CD4-positive, alpha-beta T cell treated with Interferon alpha-2 for 1 hour (primary cell): ENCODE measurements at places on chromosomes 3 and 15.

GRCh38 chr3:107201146-107201545 is 176.1 kb upstream of the CCDC54 start:
- DNase-seq: no peak

DNA sequence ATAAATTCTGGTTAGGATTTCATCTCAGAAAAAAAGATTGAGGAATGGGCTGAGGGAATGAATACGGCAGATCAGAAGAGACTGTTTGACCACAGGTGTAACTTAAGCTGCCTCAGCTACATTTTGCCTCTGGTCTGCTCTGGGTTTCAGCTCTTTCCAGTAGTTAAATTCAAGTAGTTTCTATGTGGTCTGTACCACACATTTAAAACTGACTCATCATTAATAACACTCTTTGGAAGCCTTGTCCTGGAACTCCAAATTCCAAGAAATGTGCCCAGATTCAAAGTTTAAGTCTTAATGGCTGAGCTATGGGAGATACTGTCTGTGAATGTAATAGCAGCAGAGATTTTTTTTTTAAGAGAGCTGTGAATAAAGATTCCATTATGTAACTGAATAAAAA is 133.1 kb upstream of the IGSF10 start:
- DNase-seq: no peak

GRCh38 chr15:89448825-89449224 is 47.6 kb downstream of the RHCG start:
- no peak for DNase-seq

- DNase-seq: no peak
Observed at GRCh38 chr15:57961919-57962318, 103.6 kb downstream of the ALDH1A2 start.

DNA sequence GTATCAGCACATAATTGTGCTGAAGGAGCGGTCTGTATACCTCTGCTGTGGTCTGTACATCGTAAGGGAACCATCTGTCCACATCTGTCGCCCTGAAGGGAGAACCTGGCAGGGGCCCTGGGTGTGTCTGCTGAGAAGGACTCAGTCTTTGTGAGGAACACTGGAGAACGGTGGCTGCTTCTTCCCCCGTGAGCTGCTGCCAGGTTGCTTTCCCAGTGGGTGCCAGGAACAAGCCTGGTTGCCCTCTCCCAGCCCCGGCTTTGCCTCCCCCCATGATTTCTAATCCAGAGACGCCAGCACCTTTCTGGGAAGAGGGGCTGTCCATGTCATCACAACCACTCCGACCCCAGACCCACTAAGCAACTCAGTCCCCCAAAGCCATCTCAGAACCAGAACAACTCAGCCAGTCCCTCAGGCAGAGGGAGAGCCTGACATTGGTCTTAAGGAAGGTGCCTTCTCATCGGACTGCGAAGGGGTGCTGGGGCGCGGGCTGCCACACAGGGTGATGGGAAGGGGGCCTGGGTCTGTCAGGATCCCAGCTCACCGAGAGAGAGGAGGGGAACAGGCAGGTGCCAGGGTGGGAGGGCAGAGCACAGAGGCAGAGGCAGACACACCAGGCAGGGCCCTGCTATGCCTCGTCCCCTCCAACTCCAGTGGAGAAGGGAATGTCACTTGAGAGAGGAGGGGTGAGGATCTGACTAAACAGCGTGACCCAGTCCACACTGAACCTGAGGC is 8.5 kb downstream of the TNK2 start:
- DNase-seq: no peak

DNA sequence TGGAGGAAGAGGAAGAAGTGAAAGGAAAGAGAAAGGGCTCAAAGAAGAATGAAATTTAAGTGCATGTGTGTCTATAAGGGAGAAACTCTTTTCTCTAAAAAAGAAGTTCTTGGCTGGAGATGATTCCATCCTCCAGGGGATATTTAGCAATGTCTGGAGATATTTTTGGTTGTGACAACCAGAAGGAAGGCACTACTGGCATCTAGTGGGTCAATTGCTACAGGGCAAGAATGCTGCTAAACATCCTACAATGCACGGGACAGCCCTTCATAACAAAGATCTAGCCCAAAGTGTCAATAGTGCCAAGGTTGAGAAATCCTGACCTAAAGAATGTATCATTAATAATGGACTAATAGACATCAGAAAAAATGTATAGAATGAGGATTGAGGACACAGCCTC is 57.4 kb upstream of the ST3GAL6 start:
- no peak for DNase-seq

- no peak for DNase-seq
Observed at GRCh38 chr15:60993008-60993407, 236.1 kb downstream of the RORA start.

DNA sequence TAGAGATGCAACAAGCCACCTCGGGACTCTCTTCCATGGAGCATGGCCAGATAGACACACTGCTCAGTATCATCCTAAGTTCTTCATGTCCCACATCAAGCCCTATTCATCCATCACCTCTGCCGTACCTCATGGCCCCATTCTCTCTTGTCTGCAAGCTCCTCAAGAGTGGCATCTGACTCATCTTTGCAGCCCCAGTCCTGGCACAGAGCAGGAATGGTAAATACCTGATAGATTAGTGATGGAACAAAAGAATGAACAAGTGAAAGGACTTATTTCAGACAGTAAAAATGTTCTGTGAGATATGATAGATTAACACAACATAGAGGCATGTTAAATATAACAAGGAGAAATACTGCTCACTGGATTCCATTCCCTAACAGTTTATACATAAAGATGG is 176.4 kb downstream of the ISL2 start:
- no peak for DNase-seq

GRCh38 chr3:172279191-172279640 is 169.0 kb downstream of the GHSR start:
- no peak for DNase-seq

DNA sequence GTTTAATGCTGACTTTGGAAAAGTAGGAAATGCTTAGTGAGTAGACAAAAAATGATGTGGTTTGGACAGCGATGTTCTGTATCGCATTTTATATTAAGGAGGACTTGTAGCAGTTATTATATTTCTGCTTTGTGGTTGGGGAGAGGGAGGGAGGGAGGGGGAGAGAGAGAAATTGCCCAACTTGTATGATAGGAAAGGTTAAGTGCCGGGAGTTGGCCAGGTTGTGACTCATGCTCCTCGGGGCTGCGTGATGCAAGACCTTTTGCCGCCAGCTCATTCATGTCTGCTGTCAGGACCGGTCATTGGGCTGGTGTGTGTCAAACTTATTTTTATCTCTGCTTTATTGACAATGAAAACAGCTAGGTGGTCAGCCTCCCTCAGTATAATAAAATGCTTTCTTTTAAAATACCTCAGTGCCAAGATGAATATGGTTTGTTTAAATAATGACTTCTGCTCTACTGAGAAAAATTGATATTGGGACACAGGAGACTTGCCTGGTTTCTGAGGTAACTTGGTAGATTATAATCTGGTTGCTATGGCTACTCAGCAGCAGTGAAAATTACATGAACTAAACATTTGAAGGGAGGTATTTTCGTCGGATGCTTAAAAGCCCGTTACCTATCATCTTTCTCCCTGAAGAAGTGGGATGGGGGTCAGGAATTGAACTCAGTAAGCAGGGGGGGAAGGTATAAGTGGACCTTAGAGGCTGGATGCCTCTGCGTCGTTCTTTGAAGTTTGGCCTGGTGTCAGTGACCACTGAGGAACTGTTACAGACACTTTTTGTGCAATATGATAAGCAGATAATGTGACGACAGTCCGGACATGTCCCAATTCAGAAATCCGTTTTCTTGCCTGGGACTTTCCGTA is 90.7 kb downstream of the FNDC3B start:
- DNase-seq: peak; percentile 87

DNA sequence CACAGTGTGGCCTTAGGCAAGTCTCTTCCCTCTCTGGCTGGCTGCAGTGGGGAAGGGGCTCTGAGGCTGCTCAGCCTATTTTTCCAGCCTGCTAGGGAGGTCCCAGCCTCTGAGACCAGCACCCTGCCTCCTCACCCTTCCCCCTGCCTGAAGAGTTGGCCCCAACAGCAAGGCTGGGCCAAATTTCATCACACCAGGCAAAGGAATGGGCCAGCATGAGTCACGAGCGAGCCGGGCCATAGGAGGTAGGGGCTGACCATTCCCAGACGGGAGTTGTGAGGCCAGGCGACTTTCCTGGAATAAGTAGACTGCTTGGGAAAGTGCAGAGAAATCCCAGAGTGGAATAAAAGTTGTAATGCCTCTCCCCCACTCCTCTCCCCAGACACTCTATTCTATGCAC is 5.7 kb upstream of the FBLN2 start:
- no peak for DNase-seq

DNA sequence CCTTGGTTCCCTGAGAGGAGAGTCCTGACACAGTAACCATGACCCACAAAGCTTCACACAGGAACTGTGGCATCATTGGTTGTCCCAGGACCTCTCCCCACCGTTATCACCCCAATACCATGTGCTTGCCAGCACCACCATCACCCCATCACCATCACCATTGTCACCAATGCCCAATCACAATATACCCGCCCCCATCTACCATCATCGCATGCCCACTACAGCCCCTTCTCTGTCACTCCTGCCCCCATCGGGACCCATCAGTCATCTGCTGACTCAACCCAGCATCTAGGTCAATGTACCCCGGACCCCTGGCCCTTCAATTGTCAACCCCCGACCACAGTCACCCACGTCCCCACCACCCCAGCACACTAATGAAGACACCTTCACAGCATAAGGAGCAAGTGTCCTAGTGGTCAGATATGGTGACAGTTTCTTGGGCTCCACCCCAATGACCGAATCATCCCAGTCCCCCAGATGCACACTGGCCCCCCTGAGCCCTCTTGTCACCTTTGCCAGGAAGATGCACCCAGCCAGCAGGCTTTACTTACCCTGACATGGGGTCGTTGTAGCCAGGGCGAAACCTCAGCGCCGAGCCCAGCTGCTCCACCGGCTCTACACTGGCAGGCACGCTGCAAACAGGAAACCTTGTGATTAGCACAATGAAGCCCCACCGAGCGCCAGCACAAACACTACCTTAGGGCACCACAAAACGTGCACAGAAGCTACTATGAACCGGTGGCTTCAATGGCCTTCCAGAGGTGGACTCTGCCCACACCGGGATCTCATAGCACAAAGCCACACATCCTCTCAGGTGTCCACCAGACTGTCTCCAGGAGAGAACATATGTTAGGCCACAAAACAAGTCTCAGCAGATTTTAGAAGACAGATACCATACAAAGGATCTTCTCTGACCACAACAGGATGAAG is 25.1 kb downstream of the SHISA5 start:
- peak; percentile 60 for DNase-seq
